ENCODE measurements at places on chromosomes 1 and 21. TPM values are rescaled to one million over a fixed set of nuclear protein-coding genes. Genes with fewer than 3 reads are reported as not detected.

The CA6 gene
- not detected for polyA plus RNA-seq

The LAD1 gene
- 30.8 TPM for polyA plus RNA-seq

DNA sequence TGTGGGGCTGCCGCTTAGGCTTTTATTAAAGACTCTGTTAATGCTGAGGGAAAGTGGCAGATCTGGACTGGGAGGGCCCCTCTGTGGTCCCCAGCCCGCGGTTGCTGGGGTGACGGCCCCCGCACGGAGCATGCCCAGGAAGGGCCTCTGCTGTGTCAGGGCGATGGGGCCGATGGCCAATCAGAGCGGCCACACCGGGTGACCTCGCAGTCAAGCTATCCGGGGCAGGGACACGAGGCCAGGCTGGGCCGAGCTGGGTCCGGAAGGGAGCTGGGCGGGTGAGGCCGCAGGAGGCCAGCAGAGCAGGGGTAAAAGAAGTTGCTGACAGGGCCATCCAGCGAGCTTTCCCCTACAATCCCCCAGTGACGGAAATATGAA lies 145.1 kb downstream of the CASZ1 start:
- no peak for DNase-seq

GRCh38 chr1:247905910-247906503 lies 10.6 kb downstream of the OR2W3 start:
- DNase-seq = no peak

- no peak for DNase-seq
These were observed 18.4 kb downstream of the YIPF1 start for GRCh38 chr1:53871221-53871620.

DNA sequence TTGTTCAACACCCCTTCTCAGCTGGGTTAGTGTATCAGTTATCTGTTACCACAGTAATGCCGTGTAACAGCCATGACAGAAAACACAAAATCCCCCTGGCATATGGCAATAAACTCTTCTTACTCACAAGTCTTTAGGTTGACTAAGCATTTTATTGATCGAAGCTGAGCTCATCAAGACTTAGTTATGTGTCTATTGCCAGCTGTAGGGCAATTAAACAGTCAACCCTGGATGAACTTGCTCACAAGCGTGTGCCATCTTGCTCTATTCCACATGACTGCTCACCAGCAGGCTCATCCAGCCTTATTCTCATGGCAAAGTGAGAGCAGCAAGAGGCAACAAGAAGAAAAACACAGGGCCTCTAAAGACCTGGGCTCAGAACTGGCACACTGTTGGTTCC lies 333.8 kb upstream of the PTBP2 start:
- DNase-seq = no peak

The LORICRIN gene
- polyA plus RNA-seq = not detected

The PLEKHN1 gene
- 0.22 TPM for polyA plus RNA-seq

The TDRD10 gene
- 1.0 TPM for polyA plus RNA-seq

GRCh38 chr21:18153063-18153462 lies 91.6 kb upstream of the CHODL start:
- DNase-seq = no peak

The MYOC gene
- polyA plus RNA-seq = 0.08 TPM

The TFF2 gene
- not detected for polyA plus RNA-seq

The RGS16 gene
- polyA plus RNA-seq = 1.4 TPM

- no peak for DNase-seq
These were observed 57.7 kb downstream of the SPATA6 start for GRCh38 chr1:48414264-48414663.

The GPR137B gene
- polyA plus RNA-seq = 38.9 TPM

DNA sequence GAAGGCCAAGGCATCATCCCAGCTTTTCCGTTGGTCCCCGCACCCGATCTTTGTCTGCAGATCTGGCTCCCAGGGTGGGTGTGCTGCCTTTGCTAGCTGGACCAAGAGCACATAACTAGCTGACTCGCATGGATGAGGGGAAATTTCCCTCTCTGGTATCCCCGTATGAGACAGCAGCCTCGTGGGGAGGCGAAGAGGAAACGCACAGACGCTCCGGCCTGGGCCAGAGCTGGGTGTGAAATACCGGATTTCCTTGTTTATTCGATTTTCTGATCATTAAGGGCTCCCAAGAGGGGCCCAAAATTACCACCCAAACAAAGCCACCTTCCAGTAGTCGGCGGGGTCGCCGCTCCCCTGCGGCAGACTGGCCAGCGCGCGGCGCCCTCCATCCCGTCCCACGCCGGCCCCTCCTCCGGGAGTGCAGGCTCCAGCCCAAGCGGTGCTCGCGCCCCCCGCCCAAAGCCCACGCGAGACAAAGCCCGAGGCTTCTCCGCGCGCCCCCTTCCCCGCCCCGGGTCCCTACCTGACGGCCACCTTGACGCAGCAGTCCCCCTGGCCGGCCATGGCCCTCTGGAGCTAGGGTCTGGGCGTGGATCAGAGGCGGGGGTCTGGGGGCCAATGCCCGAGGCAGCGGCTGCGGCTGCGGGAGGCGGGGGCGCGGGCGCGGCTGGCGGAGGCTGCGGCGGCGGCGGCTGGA lies 546 bp downstream of the KIF21B start:
- DNase-seq = no peak

DNA sequence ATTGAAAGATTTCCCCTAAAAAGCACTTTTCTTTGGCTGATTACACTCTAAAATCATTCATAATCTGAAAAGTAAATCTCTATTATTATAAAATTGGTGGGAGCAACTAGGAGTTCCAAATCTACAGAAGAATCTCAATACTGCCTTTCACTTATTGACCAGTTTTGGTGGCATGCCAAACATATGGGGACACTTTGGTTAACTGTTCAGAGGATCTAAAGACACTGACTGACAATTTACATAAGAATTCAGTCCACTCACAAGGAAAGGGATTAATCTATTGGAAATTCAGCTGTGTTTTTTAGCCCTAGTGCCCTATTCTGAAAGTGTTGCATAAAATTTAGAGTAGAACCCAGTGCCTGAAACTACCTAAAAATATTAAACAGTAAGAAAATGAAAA lies 113.6 kb downstream of the LRRC40 start:
- DNase-seq = no peak

The ELF3 gene
- polyA plus RNA-seq = 42.8 TPM

The KDM1A gene
- polyA plus RNA-seq = 131 TPM

DNA sequence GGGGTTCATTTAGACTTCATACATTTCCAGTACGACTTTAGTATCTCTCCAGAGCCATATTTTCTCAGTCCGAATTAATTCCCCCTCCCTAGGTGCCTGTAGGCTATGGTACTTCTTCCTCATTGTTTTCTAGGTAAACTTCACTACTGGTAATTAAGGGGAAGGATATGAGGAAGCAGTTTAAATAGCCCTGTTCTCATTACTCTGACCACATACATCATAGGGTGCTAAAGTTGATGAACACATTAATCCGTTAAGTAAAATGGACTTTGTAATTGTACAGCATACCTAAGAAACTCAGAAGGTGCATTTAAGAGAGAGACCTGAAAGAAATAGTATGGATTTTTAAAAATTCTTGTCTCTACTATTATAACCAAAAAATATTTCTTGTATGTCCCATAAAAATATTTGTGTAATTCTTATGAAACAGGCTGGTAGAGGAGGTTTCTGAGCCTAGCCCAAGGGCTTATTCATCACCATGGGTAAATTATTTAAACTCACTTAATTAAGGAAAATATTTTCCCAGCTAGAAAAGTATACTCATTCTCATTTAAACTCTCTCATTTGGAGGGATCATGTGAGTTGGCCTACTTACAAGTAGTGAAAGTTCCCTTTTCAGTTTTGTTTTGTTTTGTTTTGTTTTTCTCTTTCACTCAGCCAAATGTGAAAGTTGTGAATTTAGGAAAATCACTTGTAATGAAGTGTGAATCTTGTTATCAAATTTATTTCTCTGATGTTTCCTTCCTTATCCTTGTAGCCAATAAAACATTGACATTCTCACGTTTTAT lies 2.0 kb downstream of the PRMT6 start:
- no peak for DNase-seq

GRCh38 chr1:209584231-209584672 lies 738 bp downstream of the CAMK1G start:
- DNase-seq = no peak

DNA sequence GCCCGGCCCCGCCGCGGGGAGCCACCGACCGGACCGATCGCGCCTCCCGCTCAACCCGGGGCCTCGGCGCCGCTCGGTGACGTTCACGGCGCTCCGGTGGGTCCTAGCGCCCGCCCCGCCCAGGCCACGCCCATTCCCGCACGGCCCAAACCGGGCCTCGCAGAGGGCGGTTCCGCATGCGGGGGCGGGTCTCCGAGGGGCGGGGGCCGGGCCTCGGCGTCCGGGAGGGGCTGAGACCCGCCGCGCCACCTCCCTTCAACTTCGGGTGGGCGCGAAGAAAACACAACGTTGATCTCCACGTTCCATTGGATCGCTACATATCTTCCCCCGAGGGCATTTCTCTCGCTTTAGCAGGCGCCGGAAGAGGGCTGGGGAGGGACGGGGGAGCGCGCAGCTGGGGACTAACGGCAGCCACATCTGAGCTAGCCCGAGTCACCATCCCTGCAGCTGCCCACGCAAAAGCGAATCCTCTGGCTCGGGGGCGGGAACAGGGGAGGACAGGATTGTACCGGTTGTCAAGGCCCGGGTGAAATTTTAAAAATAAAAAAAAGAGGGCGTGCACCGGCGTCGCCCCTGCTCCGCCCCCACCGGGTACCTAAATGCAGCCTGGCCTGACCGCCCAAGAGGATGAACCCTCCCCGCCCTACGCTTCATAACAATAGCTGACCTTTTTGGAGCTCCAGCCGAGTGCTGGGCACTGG lies at the start of gene MAD2L2:
MAD2L2 (minus strand) TSS at position 78 of the 701 bp plus-strand sequence. CDS start 547 bp downstream, outside the sequence.
- DNase-seq = no peak

GRCh38 chr1:107000902-107001301 lies 55.6 kb upstream of the PRMT6 start:
- no peak for DNase-seq

DNA sequence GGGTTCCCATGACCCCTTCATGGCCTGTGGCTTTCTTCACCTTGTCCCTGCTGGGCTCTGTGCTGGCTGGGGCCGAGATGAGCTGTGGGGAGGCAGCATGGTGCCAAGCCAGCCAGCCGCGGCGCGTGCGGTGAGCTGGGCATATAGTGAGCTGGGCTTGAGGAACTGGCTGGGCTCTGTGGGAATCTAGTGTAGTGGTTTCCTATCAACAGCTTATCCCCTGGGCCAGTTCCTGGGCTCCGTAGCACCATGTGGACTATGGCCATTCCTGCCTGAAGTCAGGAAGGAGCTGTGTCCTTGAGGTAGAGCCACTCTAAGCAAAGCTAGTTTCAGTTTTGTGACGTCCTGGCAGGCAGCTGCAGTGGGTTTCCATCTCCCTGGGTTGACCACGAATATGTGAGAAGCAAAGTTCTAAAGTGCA lies 1.8 kb downstream of the NCMAP start:
- no peak for DNase-seq

DNA sequence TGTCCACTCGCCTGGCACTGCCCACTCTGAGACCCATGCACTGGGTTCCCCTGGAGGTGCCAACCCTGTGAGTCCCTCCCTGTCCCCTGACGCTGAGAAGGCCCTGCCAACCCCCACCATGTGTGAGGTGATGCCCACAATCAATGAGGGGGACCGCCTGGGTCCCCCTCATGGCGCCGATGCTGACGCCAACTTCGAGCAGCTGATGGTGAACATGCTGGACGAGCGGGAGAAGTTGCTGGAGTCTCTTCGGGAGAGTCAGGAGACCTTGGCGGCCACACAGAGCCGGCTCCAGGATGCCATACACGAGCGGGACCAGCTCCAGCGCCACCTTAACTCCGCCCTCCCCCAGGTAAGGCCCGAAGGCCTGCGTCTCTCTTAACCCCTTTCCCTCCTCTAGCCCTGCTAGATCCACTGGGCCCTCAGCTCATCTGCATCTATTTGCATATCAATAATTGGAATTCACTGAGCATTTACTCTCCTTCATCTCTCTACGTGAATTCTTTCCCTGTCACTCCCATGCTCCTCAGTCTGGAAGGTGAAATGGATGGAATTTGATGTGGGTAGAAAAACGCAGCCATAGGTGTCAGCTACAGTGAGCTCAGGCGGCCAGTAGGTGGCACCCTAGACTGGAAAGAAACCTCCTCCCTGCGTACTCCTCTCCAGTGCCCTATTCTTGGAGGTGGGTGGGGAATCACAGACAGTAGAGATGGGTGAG lies 12.8 kb downstream of the PPFIA4 start:
- DNase-seq = no peak

The TUFT1 gene
- polyA plus RNA-seq = 11.7 TPM

DNA sequence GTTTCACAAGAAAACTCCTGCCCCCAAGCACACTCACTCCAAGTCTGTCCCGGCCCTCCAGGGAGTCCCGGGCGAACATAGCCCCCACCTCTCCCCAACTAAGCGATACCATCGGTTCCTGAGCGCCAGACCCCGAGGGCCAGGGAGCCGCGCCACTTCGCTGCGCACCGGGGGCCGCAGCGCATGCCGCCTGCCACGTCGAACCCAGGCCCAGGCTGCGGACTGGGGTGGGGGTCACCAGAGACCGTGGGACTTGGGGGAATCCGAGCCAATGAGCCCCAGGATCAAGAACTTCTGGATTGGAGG lies 801 bp downstream of the RSPO1 start:
- DNase-seq = no peak

DNA sequence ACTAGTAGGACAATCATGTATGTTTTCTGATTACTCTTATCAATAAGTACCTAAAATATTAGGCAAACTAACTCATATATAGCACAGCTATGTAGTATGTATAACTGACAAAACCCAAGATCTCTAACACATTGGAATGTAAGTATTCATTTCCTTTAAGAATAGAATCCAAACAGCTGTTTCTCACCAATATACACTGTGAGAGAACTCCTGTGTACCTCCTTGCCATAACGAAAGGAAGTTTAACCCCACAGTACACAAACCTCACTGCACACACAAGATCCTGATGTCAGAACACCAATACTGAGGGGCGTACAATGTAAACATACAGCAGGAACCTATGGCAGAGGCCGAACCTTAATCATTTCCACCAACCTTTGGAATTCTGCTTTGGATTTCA lies 113.0 kb downstream of the SMYD3 start:
- no peak for DNase-seq

The GJA5 gene
- 27.4 TPM for polyA plus RNA-seq

DNA sequence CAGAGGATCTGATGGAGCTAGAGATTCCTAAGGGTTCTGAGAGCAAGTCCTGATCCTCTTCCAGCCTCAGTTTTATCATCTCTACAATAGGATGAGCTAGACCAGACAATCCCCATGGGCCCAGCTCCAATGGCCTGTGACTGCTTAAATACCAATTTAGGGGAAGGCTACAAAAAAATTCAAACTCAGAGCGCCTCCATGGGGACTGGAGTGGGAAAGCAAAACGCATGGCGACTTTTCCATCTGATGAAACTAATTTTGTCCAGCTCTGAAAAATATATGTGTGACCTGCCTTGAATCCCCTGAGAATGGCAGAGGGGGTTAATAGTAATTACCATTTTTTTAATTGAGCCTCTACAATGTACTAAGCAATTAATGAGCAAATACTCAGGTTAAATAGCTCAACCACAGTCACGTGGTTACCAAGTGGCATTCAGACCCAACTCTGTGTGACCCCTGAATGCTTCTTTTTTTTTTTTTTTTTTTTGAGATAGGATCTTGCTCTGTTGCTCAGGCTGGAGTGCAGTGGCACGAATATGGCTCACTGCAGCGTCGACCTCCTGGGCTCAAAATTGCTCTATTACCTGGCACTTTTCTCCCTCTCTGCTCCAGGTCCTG lies 8.4 kb downstream of the EXTL1 start:
- DNase-seq = no peak

Measured in right renal cortex interstitium (tissue), 3 donors.